Activated T-cell treated with anti-CD3 and anti-CD28 coated beads, Interleukin-2, amount 50 U/mL, for 4 hours (primary cell): ENCODE measurements at places on chromosomes 3 and 15. TPM values are rescaled to one million over a fixed set of nuclear protein-coding genes. Genes with fewer than 3 reads are reported as not detected.

DNA sequence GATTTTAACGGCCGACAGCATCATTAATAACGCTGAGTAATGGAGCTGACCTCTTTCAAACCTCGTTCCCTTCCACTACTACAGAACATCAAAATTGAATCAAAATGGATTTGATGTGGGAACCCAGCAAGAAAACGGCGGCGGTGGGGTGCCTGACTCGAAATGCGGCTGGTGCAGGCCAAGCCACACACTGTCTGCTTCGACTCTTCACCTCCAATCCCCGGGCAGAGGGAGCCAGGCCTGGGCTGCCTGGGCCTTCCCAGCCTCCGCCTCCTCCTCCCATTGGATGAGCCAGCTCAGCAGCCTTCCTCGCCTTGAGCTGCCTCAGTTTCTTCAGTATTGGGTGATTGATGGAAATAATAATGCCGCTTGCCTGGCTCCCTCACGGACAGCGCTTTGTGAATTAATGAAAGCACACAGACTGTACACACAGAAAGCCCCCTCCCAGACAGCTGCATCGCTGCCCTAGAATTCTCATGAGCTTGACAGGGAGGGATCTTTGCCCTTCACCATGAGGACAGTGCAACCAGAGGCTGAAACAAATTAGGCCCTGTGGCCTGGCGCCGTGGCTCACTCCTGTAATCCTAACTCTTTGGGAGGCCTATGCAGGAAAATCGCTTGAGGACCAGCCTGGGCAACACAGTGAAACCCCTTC, 11.4 kb upstream of the MEGF11 start:
- no peak for DNase-seq

- DNase-seq, result no peak
Measured at GRCh38 chr3:8517487-8517886, 15.9 kb downstream of the LMCD1 start.

DNA sequence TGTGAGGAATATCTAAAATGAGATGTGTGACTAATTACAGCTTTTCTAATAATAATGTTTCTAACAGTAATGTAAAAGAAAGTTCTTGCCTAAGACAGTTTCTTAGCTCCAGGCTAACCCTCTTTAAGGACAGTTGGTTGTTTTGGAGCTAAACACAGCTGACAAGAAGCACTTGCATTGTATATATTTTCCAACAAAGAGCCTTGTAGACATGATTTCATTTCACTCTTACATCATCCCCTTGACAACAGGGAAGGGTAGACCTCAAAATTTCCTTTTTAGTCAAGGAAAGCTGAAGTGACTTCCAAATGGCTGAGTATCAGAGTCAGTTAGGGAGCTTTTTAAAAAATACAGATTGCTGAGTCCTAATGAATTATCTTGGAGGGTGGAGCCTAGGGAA, 4.1 kb downstream of the ARID3B start:
- DNase-seq, result no peak

- no peak for DNase-seq
Measured at GRCh38 chr15:56820333-56820732, 87.0 kb upstream of the ZNF280D start.

DNA sequence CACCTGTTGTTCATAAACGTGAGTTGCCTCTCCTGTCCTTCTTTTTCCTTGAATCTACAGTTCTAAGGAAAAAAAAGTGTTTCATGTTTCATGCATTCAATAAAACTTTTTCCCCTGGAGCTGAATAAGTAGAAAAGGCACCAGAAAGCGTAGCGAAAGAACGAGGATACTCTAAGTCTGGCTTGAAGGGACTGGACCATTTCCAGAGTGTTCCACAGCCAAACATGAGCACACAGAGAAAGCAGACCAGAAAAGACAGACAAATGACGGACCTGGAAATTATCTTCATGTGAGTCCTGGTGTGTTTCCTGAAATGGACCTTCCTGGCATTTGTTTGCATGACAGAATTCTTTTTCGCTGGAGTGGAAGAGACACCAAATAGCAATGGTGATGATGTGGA, 204.7 kb downstream of the SV2B start:
- no peak for DNase-seq

DNA sequence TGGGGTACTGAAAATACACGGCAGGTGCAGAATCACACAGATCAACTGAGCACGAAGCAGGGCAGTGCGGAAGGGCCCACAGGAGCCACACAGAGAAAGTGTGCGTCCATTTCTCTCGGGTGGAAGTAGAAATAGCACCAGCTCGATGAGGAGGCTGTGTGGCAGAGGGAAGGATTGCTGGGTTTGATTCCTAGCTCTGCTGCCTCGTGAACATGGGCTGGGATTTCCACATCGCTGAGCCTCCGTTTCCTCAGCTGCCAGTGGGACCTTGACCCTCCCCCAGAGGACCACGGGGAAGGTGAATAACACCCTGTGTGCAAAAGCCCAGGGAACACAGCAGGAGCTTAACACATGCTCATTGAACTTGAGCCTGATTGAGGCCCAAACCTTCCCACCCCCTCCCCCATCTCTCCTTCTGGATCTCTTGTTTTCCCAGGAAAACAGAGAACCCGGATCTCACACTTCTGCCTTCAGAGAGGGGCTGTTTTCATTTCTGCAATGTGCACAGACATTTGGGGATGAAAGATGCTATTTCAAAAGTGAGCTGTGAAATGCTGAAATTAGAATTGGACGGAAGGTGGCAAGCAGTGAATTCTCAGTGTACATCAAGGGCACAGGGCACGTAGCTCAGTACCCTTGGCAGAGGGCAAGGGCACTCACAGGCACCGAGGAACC, 38.4 kb downstream of the ABTB1 start:
- no peak for DNase-seq

DNA sequence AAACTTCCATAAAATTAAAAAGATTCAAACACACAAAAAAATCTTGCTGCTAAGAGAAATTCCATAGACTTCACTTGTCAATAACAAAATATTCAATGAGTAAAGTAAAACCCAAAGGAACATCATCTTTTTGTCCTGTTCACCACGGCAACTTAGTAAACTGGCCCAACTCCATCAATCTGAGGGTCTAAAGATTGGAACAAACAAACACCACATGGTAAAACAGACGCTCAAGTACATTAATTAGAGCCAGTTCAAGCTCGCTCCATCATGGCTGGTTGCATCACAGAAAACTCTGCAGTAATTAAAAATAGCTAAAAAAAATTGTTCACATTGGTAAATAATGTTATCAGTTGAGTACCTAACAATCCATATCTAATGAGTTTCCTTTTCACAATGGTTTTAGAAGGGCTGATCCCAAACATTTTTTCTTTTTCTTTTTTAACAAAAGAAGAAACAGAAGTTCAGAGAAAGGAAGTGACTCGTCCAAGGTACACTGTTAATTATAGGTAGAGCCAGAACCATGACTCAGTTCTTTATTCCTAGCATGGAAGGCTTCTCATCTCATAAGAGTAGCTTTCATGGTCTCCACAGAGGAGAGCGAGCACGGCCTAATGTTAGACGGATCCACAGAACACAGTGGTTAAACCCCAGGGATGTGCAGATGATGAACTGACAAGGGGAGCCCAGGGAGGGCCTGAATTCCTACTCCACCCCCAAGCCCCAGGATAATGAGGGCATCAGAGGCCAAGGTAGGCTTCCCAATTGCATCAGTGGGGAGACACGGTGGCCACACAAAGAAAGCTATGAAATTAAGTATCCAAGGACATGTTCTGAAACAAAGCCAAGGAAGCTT, 79.2 kb upstream of the ARHGEF3 start:
- DNase-seq, result no peak

DNA sequence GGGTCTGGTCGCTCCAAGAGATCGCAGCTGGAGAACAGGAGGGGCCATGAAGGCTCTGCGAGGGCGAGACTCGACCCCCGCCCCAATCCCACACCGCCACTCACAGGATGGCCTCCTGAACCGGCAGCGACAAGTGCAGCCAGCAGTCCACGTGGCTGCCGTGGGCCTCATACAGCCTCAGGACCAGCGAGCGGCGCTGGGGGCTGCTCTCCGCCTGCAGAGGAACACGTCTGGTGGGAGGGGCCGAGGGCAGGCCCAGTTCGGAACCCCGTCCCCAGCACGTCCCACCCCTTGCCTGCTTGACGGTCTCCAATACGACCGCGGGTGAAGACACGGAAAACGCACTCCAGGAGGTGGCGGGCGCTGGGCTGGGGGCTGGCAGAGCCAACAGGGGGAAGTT, 9.2 kb downstream of the NEIL1 start:
- no peak for DNase-seq

DNA sequence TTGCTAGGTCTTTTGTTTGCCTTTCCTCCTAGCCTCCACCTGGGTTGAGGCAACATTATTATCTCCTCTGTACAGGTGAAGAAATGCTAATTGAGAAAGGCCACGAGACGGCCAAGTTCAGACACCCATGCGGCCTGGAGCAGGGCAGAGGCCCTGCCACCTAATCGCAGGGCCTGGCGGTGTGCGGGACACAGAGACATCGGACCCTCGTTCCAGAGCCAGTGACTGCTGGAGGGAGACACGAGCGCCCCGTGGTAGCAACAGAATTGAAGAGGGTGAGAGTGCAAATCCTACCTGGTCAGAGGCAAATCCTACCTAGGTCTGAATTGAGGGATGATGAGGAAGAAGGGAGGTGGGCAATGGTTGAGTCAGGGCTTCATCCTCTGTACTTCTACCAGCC, 113.8 kb upstream of the MEF2A start:
- DNase-seq, result no peak

DNA sequence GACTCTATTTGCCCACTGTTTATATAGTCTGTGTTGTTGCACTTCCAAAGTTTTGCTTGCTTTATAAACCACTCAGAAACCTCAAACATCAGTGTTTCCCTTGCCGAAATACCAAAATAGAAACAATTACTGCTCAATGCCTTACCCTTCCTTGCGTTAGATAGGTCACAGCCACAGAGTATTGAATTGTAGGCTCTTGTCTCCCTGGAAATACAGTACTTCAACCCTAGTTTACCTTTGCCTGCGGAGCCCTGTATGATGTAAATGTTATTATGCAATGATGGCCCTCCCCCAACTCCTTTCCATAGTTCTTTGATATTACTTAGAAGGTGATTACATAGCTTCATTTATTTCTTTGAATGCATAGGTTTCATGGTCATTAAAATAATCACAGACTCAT, 44.2 kb downstream of the SOX2 start:
- DNase-seq, result no peak

- no peak for DNase-seq
Measured at GRCh38 chr3:179950840-179951239, 85.9 kb downstream of the PEX5L start.

- DNase-seq, result no peak
Measured at GRCh38 chr3:156742401-156742800, 68.0 kb downstream of the TIPARP start.

DNA sequence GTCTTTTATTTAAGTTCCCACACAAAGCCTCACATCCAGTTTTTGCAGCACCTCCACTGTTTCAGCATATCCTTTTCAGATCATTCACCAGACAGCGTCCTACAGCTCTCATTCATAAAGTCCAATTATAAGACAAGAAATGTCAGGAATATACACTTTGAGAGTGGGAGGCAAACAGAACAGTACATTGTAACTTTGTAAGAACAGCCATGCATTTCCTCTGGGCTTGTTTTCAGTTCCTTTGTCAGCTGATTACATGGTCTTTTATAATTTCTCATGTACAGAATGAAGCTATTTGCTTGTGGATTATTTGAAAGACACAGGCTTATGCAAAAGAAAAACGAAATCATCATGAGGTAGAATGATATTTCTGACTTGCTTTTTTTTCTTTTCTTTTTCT, 85.7 kb downstream of the SOX2 start:
- no peak for DNase-seq

GRCh38 chr3:164673738-164674137, 404.6 kb downstream of the SI start:
- DNase-seq, result no peak

Gene RUVBL1
- 158 TPM for total RNA-seq

GRCh38 chr15:35746121-35746520, 200.2 kb upstream of the DPH6 start:
- no peak for DNase-seq

Gene GUCA1C
- not detected for total RNA-seq

Gene GOLGA8M
- not detected for total RNA-seq

Gene DAZL
- 0.08 TPM for total RNA-seq

- no peak for DNase-seq
Measured at GRCh38 chr15:68279779-68280753, 2.5 kb downstream of the FEM1B start.

DNA sequence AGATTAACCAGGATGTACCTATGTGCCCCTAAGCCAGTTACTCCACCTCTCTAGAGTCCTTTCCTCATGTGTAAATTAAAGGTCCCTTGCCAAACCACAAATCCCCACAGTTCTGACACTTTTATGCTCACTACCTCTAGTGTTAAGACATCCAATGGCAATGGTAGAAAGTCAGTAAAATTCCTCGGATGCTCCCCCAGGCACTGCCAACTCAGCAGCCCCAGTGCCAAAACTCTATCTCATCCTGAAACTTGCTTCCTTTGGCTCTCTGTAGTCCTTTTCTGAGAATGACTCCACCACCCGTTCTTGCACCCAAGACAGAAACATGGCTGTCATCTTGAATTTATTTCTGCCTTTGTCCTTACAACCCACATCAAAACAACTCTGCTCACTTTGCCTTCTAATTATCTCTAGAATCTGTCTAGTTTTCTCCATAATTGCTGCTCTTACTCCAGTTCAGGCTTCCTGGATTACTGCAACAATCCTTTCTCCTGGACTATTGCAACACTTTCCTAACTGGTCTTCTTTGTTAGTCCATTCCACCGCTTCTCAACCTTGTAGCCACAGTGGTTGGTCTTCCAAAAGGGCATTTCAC, 41.6 kb downstream of the MB21D2 start:
- DNase-seq, result no peak

DNA sequence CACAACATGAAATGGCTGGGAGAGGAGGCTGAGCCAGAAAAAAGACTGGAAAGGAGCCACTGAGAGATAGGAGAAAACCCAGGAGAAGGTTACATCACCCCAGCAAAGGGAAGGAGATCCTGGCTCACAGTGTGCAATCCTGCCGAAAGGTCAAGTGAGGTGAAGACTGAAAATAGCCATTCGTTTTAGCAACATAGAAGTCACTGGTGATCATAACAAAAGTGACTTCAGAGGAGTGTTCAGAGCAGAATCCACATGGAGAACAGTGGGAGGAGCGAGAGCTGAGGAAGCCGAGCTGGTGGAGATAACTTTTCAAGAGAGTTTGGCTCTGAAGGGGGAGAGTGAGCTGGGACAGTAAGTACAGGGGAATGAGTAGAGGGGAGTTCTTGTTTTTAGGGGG, 5.4 kb upstream of the HEG1 start:
- DNase-seq, result no peak

DNA sequence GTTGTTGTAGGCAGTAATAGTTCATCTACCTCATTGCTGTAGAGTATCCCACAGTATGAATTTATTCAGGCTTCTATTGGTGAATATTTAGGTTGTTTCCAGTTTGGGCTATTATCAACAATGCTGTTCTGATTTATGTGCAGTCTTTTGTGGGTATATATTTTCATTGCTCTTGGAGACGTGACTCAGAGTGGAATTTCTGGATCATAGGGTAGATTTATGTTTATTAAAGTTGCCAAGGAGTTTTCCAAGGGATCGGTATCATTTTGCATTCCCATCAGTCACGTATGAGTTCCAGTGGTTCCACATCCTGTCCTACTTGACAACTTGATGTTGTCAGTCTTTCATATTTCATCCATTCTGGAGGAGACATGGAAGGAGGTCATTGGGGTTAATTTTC, 8.4 kb upstream of the HRH1 start:
- DNase-seq, result no peak

Gene ZNF710
- total RNA-seq, result 25.0 TPM
